ENCODE measurements at places on chromosomes 1 and 21.

DNA sequence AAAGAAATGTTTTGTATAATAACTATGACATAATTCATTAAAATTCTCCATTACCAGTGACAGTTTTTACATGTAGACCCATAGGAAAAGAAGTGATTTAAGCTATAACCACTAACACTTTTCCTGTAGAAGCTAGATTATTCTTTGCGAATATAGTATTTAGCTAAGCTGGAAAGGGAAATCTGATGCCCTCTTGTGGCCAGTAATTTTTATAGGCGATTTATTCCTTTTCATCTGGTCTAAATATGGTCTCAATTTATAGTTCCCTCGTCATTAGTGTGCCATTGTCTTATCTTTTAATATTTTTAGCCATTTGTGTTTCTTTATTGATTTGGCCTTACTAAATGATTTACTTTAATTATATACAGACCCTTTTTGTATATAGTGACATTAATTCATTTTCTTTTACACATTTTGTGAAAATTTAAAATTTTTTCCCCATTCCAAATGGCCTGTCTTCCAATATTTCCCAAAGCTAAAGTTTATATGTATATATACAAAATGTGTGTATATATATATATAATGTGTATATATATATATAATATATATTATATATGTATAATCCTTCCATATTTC lies 26.7 kb downstream of the BTG3 start:
- DNase-seq = peak; percentile 23

DNA sequence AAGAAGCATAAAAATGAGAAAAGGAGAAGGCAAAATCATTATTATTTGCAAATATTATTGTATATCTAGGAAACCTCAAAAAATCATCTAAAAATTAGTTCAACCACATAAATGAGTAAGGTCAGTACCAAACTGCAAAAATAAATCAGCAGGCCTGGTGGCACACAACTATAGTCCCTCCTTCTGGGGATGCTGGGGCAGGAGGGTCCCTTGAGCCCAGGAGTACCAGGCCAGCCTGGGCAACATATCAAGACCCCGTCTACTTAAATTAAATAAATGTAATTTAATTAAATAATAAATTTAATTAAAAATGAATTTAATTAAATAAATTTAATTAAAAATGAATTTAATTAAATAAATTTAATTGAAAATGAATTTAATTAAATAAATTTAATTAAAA lies 40.3 kb upstream of the TRIM67 start:
- DNase-seq = no peak

DNA sequence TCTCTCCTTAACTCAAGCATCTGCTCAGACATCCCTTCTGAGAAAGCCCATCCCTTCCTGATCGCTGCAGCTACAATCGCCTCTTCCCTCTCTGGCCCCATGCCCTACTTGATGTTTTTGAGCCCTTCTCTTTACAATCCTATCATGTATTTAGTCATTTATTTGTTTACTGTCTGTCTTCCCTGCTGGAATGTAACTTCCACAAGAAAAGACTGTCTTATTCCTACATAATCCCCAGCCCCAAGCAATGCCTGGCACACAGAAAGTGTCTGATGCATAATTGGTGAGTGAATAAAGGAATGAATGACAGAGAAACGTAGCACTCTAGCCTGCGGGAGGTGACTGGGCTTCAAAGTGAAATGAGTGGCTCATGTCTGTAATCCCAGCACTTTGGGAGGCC lies 25.4 kb downstream of the ECE1 start:
- DNase-seq = no peak

- DNase-seq = no peak
Measured at GRCh38 chr1:68751723-68752122, 254.8 kb upstream of the DEPDC1 start.

DNA sequence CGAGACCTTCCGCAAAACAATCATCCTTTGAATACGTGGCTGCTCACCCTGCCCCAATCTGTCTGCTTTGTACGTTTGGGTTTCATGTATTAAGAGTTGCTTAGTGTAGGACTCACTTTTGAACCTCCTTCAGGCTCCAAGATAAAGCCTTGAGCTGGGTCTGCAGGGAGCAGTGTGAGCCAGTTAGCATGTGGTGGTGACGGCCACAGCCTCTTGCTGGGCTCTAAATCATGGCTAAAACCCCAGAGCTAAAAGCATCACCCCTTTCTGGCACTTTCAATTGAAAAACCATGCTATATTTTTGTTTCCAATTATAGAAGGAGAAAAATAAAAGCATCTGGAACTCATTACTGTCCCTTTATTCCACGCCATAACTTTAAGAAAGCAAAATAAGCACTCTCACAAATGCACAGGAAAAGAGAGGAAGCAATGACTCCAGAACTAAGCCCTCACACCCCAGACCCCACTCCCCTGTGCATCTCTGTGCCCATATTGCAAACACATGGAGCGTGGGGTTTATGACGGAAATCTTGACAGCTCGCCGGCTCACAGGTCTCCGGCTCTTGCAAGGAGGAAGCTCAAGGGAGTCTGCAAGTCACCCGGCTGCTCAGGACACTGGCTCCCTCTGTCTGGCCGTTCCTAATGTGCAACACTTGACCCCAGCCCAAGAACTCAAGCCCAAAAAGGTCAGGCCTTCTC lies 135.5 kb downstream of the MIS18A start:
- no peak for DNase-seq

- no peak for DNase-seq
Measured at GRCh38 chr1:53420341-53420740, 38.9 kb upstream of the DMRTB1 start.

- no peak for DNase-seq
Measured at GRCh38 chr1:41236781-41237180, 5.3 kb downstream of the SCMH1 start.

DNA sequence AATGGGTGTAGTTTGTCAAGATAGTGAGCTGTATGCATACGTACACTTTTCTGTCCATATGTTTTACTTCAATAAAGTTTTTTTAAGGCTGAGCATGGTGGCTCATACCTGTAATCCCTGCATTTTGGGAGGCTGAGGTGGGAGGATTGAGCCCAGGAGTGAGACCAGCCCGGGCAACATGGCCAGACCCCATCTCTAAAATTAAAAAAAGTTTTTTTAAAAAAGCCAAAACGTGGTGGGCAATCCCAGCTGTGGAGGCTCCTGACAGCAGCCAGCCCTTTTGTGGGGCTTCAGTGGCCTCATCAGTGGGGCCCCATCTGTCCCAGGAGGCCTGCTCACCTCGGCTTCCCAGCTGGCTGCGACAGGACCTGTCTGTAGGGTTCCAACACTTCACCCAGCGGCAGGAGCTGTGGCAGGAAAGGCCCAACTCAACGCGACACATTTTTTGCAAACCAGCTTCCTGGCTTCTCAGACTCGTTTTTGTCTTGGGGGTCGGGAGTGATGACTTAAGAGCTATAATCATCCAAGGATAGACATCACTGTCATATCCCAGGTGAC lies 56.9 kb upstream of the LBR start:
- no peak for DNase-seq

- DNase-seq = no peak
Measured at GRCh38 chr1:24708938-24709337, 36.3 kb upstream of the CLIC4 start.

GRCh38 chr1:201248721-201249559 lies 34.4 kb upstream of the PKP1 start:
- DNase-seq = no peak

GRCh38 chr1:111602302-111602701 lies 17.3 kb upstream of the RAP1A start:
- DNase-seq = peak; percentile 36

- DNase-seq = no peak
Measured at GRCh38 chr1:3312310-3312897, 142.1 kb upstream of the ARHGEF16 start.

- DNase-seq = no peak
Measured at GRCh38 chr21:27646691-27647090, 679.8 kb upstream of the ADAMTS5 start.

GRCh38 chr21:45418301-45419071 lies 13.5 kb downstream of the COL18A1 start:
- DNase-seq = no peak

DNA sequence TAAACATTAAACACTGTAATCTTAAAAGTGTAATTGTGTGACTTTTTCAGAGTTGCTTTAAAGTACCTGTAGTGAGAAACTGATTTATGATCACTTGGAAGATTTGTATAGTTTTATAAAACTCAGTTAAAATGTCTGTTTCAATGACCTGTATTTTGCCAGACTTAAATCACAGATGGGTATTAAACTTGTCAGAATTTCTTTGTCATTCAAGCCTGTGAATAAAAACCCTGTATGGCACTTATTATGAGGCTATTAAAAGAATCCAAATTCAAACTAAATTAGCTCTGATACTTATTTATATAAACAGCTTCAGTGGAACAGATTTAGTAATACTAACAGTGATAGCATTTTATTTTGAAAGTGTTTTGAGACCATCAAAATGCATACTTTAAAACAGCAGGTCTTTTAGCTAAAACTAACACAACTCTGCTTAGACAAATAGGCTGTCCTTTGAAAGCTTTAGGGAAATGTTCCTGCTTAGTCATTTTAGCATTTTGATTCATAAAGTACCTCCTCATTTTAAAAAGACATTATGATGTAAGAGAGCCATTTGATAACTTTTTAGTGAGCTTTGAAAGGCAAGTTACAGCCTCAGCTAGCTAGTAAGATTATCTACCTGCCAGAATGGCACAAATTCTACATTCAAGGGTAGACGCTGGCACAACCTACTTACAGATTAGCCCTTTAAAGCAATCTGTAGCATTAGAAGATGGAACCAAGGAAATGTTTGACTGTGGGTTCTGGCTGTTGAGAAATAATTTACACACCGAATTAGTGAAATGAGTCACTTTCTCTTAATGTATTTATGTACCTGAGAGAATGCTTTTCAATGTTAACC lies 9.4 kb downstream of the SOD1 start:
- DNase-seq = no peak

GRCh38 chr21:29431680-29432079 lies 133.0 kb downstream of the BACH1 start:
- no peak for DNase-seq

DNA sequence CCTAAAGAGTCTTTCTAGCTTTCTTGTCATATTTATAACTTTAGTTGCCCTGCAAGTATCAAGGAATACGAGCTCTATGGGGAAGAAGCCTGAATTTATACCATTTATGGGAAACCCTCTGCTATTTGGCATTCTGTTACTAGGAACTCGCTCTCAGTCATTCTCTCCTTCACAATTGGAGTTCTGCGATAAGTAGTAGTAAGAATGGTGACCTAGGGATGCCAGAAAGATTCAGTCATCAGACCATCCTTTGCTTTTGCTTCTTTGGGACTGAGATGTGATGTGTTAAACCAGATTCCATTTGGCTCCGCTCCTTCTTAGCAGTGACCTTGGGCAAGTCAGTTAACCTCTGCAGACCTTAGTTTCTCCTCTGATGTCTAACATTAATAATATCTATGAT lies 256.5 kb downstream of the FGGY start:
- DNase-seq = no peak

GRCh38 chr1:27004471-27005165 lies 8.0 kb downstream of the TENT5B start:
- DNase-seq = no peak

- peak; percentile 21 for DNase-seq
Measured at GRCh38 chr1:220748089-220748934, at the start of gene MTARC2. Gene MTARC2, plus strand, starts transcription at chr1:220748322. Its CDS starts 210 bp downstream, at chr1:220748532.

DNA sequence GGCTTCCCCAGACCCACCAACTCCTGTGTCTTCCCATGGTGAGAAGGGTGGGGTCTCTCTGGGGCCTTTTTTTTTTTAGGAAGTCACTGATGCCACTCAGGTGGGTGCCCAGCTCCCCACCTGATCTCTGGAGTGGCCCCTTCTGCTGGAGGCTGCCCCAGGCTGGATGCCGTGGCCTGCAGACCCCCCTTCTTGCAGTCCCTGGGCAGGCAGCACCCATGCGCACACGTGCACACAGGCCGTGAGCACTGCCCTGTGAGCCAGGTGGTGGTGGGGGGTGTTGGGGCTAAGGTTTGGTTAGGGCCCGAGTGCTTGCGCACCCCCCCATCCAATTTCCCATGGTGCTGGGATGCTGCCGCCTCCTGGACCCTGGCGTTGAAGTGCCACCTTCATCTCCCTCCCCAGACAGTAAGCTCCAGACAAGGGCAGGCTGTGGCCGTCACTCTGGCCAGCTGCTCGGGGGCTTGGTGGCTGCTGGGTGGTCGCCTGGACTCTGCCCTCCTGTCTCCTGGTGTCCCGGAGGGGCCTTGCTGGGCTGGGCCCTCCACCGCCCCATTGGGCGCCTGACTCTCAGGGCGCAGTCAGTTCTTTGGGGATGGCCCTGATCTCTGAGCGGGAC lies 50.6 kb downstream of the SKI start:
- no peak for DNase-seq

DNA sequence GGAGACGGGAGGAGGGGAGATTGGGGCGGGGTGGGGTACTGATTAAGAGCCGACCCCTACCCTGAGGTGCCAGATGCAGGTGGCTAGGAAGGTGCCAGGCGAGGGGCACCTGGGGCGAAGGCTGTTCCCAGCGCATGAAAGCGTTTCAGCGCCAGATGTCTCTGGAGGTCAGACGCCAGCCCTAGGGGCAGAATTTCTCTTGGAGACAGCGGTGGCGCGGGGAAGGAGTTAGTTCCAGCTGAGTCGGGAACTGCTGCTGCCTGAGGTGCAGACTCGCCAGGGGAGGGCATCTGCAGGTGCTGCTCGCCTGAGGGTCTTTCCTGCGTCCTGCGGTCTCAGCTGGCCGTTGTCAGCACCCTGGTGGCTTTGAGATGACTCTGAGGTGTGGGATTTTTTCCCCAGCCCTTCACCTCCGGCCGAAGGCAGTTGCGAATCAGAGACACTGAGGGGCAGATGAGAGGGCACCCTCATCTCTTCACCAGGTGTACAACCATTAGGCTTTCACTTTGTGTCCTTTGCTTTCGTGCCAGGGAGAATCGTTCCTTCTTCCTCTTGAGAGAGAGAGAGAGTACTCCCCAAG lies 539 bp downstream of the CGN start:
- DNase-seq = peak; percentile 24

GRCh38 chr1:53508991-53509666 lies 49.9 kb downstream of the DMRTB1 start:
- no peak for DNase-seq

Measured in germinal center (tissue), 1 donor.